ENCODE measurements at places on chromosomes 12 and 14. TPM values are rescaled to one million over a fixed set of nuclear protein-coding genes. Genes with fewer than 3 reads are reported as not detected.

Gene HCAR2
- 7.6 TPM for total RNA-seq

Gene ZNF641
- 30.9 TPM for total RNA-seq

Gene PELI2
- 25.7 TPM for total RNA-seq

GRCh38 chr14:56087671-56088471 is 30.3 kb upstream of the PELI2 start:
- DNase-seq: no peak
- H3K4me1 ChIP-seq: no peaks in the 10 kb centered on the region
- H3K4me3 ChIP-seq: no peak overlapping the region
- no peaks in the 10 kb centered on the region for H3K27me3 ChIP-seq
- H3K36me3 ChIP-seq: no peaks in the 10 kb centered on the region

- no peak for DNase-seq
- no peaks in the 10 kb centered on the region for H3K4me1 ChIP-seq
- H3K27ac ChIP-seq: no peak overlapping the region
- H3K27me3 ChIP-seq: no peaks in the 10 kb centered on the region
These were observed 913.5 kb downstream of the VRK1 start for GRCh38 chr14:97710726-97711125.

All from upper lobe of right lung (tissue), 1 donor.